ENCODE measurements at places on chromosomes 5 and 9.
A peak's percentile ranks its signal among the peaks of the same experiment; 100 is the strongest.

GRCh38 chr5:118520771-118521415, 467.5 kb downstream of the DTWD2 start:
- H3K4me3 ChIP-seq = no peak overlapping the region
- no peaks in the 10 kb centered on the region for H3K4me1 ChIP-seq
- DNase-seq = no peak
- H3K27me3 ChIP-seq = no peaks in the 10 kb centered on the region

- H3K4me3 ChIP-seq = no peak overlapping the region
- H3K27ac ChIP-seq = no peak overlapping the region
- H3K27me3 ChIP-seq = peaks cover 6% of the 10 kb centered on the region
- H3K36me3 ChIP-seq = no peaks in the 10 kb centered on the region
- no peaks in the 10 kb centered on the region for H3K4me1 ChIP-seq
- no peak for DNase-seq
These were observed 28.2 kb upstream of the PPP2R2B start for GRCh38 chr5:146906803-146907202.

GRCh38 chr5:76836181-76836580, 13.6 kb upstream of the S100Z start:
- no peak for DNase-seq
- H3K4me3 ChIP-seq = no peak overlapping the region
- no peaks in the 10 kb centered on the region for H3K4me1 ChIP-seq
- no peak overlapping the region for H3K27ac ChIP-seq

- H3K27me3 ChIP-seq = no peaks in the 10 kb centered on the region
- no peaks in the 10 kb centered on the region for H3K4me1 ChIP-seq
- no peak overlapping the region for H3K27ac ChIP-seq
- no peak for DNase-seq
These were observed 20.7 kb downstream of the ZNF462 start for GRCh38 chr9:106883626-106884190.

GRCh38 chr5:105931881-105932421, 1738.8 kb downstream of the EFNA5 start:
- no peak for DNase-seq
- H3K36me3 ChIP-seq = no peaks in the 10 kb centered on the region
- no peak overlapping the region for H3K4me3 ChIP-seq
- no peaks in the 10 kb centered on the region for H3K27me3 ChIP-seq

DNA sequence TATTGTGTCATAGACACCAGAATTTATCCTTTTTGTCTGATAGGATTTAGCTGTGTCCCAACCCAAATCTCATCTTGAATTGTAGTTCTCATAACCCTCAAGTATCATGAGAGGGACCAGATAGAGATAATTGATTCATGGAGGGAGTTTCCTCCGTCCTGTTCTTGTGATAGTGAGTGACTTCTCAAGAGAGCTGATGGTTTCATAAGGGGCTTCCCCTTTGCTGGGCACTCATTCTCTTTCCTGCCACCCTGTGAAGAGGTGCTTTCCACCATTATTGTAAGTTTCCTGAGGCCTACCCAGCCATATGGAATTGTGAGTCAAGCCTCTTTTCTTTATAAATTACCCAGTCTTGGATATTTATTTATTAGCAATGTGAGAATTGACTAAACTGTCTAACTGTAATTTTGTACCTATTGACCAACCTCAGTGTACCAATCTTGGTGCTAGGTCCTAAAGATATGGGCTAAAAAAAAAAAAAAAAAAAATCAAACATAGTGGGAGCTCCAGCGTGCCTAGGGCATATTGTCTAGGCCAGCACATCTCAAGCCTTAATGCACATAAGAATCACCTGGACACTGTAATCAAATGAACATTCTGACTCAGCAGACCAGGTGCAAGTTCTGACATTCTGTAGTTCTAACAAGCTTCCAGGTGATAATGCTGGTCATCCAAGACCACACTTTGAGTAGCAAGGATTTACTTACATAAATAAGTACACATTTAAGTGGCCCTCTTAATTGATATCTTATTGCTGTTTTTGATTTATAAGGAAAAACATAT, 30.5 kb downstream of the ST8SIA4 start:
- no peak overlapping the region for H3K4me3 ChIP-seq
- no peaks in the 10 kb centered on the region for H3K27me3 ChIP-seq
- H3K36me3 ChIP-seq = peaks cover 21% of the 10 kb centered on the region
- no peak for DNase-seq
- no peak overlapping the region for H3K27ac ChIP-seq

GRCh38 chr9:93183663-93184431, at the start of gene WNK2:
Gene WNK2, plus strand, starts transcription at chr9:93184139. Its CDS starts 791 bp downstream, at chr9:93184930.
- H3K27ac ChIP-seq = no peak within 1 kb of the TSS
- peaks cover 83% of the 10 kb centered on the region for H3K27me3 ChIP-seq
- peak within 1 kb of the TSS; percentile 75 for H3K4me3 ChIP-seq
- H3K36me3 ChIP-seq = no peaks in the 10 kb centered on the region
- H3K4me1 ChIP-seq = peaks cover 9% of the 10 kb centered on the region

GRCh38 chr5:116675626-116675910, 100.9 kb upstream of the SEMA6A start:
- DNase-seq = no peak
- H3K27ac ChIP-seq = no peak overlapping the region
- H3K36me3 ChIP-seq = peaks cover 3% of the 10 kb centered on the region
- H3K27me3 ChIP-seq = no peaks in the 10 kb centered on the region

- no peaks in the 10 kb centered on the region for H3K27me3 ChIP-seq
- H3K36me3 ChIP-seq = peaks cover 45% of the 10 kb centered on the region
- peak overlapping the region; percentile 85 for H3K4me3 ChIP-seq
- H3K27ac ChIP-seq = no peak overlapping the region
These were observed 454 bp downstream of the NELFB start for GRCh38 chr9:137255448-137256114.

DNA sequence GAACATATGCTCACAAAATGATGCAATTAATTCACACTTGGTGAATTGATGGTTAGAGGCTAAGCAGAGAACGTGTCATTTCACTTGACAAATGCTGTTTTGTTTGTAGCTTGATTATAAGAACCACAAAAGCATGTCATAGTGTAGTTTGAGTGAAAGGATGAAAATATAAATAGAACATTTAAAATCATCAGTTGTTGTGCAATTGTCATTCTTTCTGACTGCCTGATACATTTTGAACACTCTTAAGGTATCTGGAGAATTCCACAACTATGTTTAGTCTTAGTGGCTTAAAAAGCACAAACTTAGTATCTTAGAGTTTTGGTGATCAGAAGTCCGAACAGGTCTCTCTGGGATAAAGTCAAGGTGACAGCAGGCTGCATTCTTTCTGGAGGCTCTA, 129.4 kb downstream of the BASP1 start:
- H3K36me3 ChIP-seq = no peaks in the 10 kb centered on the region
- no peaks in the 10 kb centered on the region for H3K27me3 ChIP-seq
- no peak overlapping the region for H3K4me3 ChIP-seq
- H3K4me1 ChIP-seq = no peaks in the 10 kb centered on the region

DNA sequence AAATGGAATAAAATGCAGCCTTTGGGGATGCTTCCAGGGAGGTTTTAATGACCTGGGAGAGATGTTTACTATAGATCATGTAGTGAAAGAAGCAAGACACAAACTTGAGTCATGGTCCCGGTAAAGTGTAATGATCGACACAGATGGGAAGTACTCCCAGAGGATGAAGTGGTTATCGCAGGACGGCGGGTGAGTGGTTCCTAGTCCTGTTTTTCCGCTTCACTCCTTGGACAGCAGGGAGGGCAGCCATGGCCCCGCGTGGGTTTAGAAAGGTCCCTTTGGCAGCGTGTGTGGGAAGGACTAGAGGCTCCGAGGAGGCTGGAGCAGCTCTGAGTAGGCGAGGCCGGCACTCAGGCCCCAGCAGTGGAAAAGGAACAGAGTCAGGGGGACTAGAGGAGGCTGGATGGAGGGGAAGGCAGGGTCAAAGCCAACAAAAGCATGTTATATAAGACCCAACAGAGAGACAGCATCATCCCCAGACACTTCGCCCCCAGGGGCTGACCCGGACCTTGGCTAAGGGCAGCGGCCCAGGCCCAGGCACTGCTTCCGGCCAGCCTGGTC, 49.2 kb upstream of the STXBP1 start:
- peaks cover 3% of the 10 kb centered on the region for H3K36me3 ChIP-seq
- no peak overlapping the region for H3K4me3 ChIP-seq
- peaks cover 40% of the 10 kb centered on the region for H3K4me1 ChIP-seq

- DNase-seq = no peak
- H3K4me3 ChIP-seq = no peak overlapping the region
- H3K27ac ChIP-seq = no peak overlapping the region
- H3K4me1 ChIP-seq = no peaks in the 10 kb centered on the region
These were observed 134.5 kb downstream of the MTX3 start for GRCh38 chr5:79856456-79857055.

GRCh38 chr9:137245450-137246421, 4.6 kb downstream of the TUBB4B start:
- no peaks in the 10 kb centered on the region for H3K27me3 ChIP-seq
- H3K27ac ChIP-seq = no peak overlapping the region
- DNase-seq = no peak
- H3K36me3 ChIP-seq = peaks cover 33% of the 10 kb centered on the region
- no peak overlapping the region for H3K4me3 ChIP-seq
- H3K4me1 ChIP-seq = peaks cover 14% of the 10 kb centered on the region

DNA sequence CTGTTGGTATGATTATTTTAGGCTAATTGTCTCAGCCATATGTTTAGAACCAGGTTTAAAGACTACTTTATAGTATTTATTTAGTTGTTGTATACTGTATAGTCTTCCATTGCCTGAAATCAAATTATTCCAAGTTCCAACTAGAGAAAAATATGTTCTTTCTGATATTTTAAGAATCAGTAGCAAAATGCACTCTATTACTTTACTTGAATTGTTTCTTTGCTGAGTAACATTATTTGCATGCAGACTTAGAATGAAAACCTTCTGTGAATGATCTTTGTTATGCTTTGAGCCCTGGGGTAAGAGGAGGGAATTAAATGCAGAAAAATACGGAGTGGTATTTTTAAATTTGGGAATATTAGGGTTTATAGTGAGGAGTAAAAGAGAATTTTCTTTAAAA, 47.9 kb downstream of the MEGF10 start:
- no peaks in the 10 kb centered on the region for H3K4me1 ChIP-seq
- H3K36me3 ChIP-seq = no peaks in the 10 kb centered on the region
- DNase-seq = no peak
- peaks cover 6% of the 10 kb centered on the region for H3K27me3 ChIP-seq

DNA sequence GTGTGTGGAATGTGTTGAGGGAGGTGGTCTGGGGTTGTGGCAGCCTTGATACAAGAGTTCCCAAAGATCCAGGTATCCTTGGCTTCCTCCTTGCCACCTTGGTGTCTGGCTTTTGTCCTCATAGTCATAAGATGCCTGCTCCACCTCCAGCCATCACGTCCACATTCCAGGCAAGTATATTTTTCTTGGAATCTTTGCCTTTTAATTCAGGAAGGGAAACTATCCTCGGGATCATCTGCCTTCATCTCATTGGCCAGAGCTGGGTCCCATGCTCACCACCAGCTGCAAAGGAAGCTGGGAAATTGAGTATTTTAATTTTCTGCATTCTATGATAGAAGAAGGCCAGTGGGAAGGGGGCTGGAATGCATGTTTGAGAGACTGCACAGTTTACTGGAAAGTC, 186.7 kb downstream of the C9orf50 start:
- DNase-seq = no peak
- H3K36me3 ChIP-seq = no peaks in the 10 kb centered on the region
- H3K4me3 ChIP-seq = no peak overlapping the region
- no peak overlapping the region for H3K27ac ChIP-seq

GRCh38 chr9:26773056-26773455, 119.5 kb downstream of the CAAP1 start:
- H3K4me3 ChIP-seq = no peak overlapping the region
- peaks cover 5% of the 10 kb centered on the region for H3K36me3 ChIP-seq
- no peaks in the 10 kb centered on the region for H3K4me1 ChIP-seq
- H3K27me3 ChIP-seq = no peaks in the 10 kb centered on the region
- no peak overlapping the region for H3K27ac ChIP-seq

DNA sequence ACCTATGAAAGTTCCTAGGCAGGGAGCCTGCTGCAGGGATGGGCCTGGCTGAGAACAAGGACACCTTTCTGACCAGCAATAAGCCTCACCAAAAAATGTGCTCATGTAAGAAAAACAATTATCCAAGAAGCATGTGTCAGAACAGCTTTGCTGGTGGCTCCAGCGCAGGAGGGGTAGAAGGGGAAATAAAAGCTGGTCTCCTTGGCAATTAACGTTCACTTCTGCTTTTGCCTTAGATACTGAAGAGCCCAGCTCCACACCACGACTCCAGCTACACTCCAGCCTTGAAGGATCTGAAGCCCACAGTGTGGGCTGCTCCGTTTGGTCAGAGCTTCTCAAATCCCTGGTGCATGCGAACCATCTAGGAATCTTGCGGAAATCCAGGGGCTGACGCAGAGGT, 107.6 kb upstream of the PHYKPL start:
- no peaks in the 10 kb centered on the region for H3K36me3 ChIP-seq
- H3K4me3 ChIP-seq = no peak overlapping the region

DNA sequence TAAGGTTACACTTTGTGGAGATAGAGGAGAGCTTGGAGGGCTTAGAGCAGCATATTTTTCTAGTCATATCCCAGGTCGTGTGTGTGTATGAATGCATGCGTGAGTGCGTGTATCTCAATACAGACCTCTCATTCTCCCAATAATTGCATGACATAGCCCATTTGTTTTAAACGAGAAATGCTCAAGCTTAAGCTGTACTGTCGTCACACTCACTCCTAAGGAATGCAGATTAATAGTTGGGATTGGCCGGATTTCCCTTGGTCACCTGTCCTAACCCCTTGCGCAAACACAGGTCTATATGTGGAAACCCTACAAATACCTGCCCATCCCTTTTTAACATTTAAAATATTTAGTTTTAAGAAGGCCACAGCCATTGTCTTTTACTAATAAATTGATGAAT, 165.8 kb downstream of the SEMA5A start:
- no peak overlapping the region for H3K4me3 ChIP-seq
- H3K27ac ChIP-seq = no peak overlapping the region
- H3K36me3 ChIP-seq = no peaks in the 10 kb centered on the region
- no peak for DNase-seq

DNA sequence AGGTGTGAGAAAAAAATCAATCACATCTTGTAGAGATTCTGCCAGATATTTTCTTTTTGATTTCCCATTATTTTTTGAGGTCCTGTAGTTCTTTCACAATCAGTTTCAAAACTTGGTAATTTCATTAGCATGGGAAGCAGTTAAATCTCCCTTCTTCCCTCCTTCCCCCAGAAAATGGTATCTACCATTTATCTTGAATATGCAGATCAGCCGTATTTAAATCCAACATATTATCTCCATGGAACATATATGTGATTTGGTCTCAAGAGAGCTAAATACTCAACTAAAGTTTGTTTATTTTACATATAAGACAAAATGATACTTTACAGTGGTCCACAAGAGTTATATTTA, 1034.8 kb downstream of the CDH12 start:
- H3K36me3 ChIP-seq = no peaks in the 10 kb centered on the region
- H3K4me1 ChIP-seq = no peaks in the 10 kb centered on the region
- no peaks in the 10 kb centered on the region for H3K27me3 ChIP-seq
- no peak overlapping the region for H3K27ac ChIP-seq

GRCh38 chr9:10255758-10256157, 357.0 kb downstream of the PTPRD start:
- H3K27me3 ChIP-seq = no peaks in the 10 kb centered on the region
- no peak overlapping the region for H3K27ac ChIP-seq
- no peak overlapping the region for H3K4me3 ChIP-seq

- H3K4me1 ChIP-seq = no peaks in the 10 kb centered on the region
- H3K4me3 ChIP-seq = no peak overlapping the region
- no peak overlapping the region for H3K27ac ChIP-seq
- H3K36me3 ChIP-seq = no peaks in the 10 kb centered on the region
These were observed 499.1 kb upstream of the GRIN3A start for GRCh38 chr9:102237520-102237919.

- H3K4me1 ChIP-seq = peaks cover 9% of the 10 kb centered on the region
- H3K27ac ChIP-seq = no peak overlapping the region
- peaks cover 2% of the 10 kb centered on the region for H3K36me3 ChIP-seq
- H3K4me3 ChIP-seq = no peak overlapping the region
- no peak for DNase-seq
- peaks cover 22% of the 10 kb centered on the region for H3K27me3 ChIP-seq
These were observed 140.9 kb upstream of the MAP3K1 start for GRCh38 chr5:56674441-56674840.

Data from effector memory CD8-positive, alpha-beta T cell (primary cell).